ENCODE measurements at places on chromosomes 6 and 20. TPM values are rescaled to one million over a fixed set of nuclear protein-coding genes. Genes with fewer than 3 reads are reported as not detected.

The C6orf132 gene
- 2.7 TPM for total RNA-seq

The MYL9 gene
- 42.6 TPM for total RNA-seq

The FAM110A gene
- total RNA-seq, result 3.3 TPM

The EEF1A2 gene
- total RNA-seq, result 11.2 TPM

The QKI gene
- total RNA-seq, result 185 TPM

The CGAS gene
- 16.0 TPM for total RNA-seq

The SLC35A1 gene
- total RNA-seq, result 39.2 TPM

The TNXB gene
- 171 TPM for total RNA-seq

The ANGPT4 gene
- 0.21 TPM for total RNA-seq

The SLC52A3 gene
- 1.9 TPM for total RNA-seq

The IRF4 gene
- 2.0 TPM for total RNA-seq

The KCNB1 gene
- 3.5 TPM for total RNA-seq

The DEFB126 gene
- not detected for total RNA-seq

The PLAGL2 gene
- total RNA-seq, result 3.0 TPM

The CALHM4 gene
- total RNA-seq, result not detected

The PHF1 gene
- 16.4 TPM for total RNA-seq

The RSPO3 gene
- 4.9 TPM for total RNA-seq

The RBPJL gene
- total RNA-seq, result not detected

The SLC32A1 gene
- not detected for total RNA-seq

The PARD6B gene
- 11.7 TPM for total RNA-seq

The ELOVL4 gene
- 9.3 TPM for total RNA-seq

The MOCS3 gene
- 4.9 TPM for total RNA-seq

The PNLDC1 gene
- total RNA-seq, result not detected

The PLN gene
- total RNA-seq, result 178 TPM

The ECT2L gene
- total RNA-seq, result 0.21 TPM

The CD83 gene
- 16.9 TPM for total RNA-seq

The MACROD2 gene
- total RNA-seq, result 28.2 TPM

The SLC13A3 gene
- 5.4 TPM for total RNA-seq

The SRMS gene
- total RNA-seq, result 0.48 TPM

The MROH8 gene
- 6.3 TPM for total RNA-seq

The PRL gene
- not detected for total RNA-seq

The DLL1 gene
- 5.9 TPM for total RNA-seq

The SOBP gene
- total RNA-seq, result 27.7 TPM

The FYN gene
- total RNA-seq, result 201 TPM

The MRPS18B gene
- total RNA-seq, result 64.7 TPM

Measured in urinary bladder (tissue), 4 donors.